Activated CD4-positive, alpha-beta memory T cell treated with anti-CD3 and anti-CD28 coated beads for 36 hours (primary cell): ENCODE measurements at places on chromosomes 13 and 19.

DNA sequence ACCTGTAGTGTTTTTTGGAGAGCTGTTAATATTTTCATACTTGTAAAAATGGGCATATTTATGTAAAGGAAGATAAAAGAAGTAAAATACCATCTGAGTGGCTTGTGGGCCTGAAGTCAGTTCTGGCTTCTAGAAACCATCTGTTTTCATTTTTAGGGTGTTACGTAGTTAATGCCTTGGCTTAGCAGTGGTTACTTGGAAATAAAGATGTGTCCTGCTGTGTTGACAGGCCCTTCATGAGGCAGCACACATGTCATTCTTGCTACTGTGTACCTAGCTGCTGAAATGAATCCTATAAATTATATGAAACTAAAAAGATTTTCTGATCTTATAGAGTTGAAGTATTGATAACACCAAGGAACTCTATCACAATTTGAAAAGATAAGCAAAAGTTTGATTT is 16.0 kb downstream of the ILF3 start:
- no peak for DNase-seq

GRCh38 chr13:83940742-83941141 is 58.5 kb upstream of the SLITRK1 start:
- no peak for DNase-seq

- no peak for DNase-seq
Measured at GRCh38 chr13:73496711-73497110, 437.9 kb downstream of the KLF5 start.

GRCh38 chr19:54532528-54532927 is 29.9 kb downstream of the LAIR2 start:
- DNase-seq = no peak

GRCh38 chr13:19053561-19053960 is 128.1 kb downstream of the TUBA3C start:
- no peak for DNase-seq

GRCh38 chr19:46924874-46925547 is 64.2 kb downstream of the ARHGAP35 start:
- DNase-seq = peak; percentile 58

DNA sequence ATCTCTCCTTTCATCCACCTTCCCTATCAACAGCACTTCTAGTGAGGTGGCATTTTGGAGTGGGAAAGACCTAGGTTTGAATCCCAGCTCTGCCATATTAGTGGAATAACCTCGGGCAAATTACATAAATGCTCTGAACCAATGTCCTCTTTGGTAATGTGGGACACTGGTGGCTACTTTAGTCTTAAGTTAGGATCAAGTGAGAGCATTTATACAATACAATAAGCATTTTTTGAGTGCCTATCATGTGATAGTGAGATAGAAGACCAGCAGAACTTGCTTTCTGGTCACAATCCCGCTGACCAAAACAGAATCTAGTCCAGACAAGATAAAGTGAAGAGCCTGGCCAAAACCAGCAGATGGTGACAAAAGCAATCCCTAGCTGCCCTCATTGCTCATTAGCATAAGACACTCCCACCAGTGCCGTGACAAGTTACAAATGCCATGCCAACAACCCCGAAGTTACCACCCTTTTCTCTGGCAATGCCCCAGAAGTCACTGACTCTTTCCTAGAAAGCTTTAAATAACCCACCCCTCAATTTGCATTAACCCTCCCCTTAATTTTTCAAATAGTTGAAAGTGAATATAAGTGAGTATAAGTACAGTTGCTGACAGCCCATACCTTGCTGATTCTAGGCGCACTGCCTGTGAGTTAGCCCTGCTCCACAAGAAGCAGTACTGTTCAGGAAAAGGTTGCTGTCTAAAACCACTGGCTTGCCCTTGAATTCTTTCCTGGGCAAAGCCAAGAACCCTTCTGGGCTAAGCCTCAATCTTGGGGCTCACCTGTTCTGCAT is 28.9 kb upstream of the KPNA3 start:
- DNase-seq = no peak

- DNase-seq = no peak
Measured at GRCh38 chr19:56217039-56217949, 15.2 kb downstream of the ZSCAN5C start.

- DNase-seq = peak; percentile 40
Measured at GRCh38 chr19:6238256-6238642, 41.5 kb downstream of the MLLT1 start.

- DNase-seq = no peak
Measured at GRCh38 chr13:107057028-107057631, 489.2 kb upstream of the ARGLU1 start.

DNA sequence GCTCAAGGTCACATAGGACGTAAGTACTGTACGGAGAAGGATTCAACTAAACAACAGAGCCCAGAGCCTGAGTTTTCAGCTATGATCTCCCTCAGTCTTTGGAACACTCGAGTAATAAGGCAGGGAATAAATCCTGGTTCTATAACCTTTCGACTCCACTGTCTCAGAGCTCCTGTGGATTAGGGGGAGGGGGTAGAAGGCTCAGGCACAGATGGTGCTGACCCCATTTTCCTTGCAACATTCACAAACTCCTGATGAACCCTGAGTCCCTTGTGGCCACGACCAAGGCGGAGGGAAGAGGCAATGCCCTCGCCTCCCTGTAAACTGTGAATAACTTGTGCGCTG is 21.4 kb downstream of the NOVA2 start:
- DNase-seq = no peak

DNA sequence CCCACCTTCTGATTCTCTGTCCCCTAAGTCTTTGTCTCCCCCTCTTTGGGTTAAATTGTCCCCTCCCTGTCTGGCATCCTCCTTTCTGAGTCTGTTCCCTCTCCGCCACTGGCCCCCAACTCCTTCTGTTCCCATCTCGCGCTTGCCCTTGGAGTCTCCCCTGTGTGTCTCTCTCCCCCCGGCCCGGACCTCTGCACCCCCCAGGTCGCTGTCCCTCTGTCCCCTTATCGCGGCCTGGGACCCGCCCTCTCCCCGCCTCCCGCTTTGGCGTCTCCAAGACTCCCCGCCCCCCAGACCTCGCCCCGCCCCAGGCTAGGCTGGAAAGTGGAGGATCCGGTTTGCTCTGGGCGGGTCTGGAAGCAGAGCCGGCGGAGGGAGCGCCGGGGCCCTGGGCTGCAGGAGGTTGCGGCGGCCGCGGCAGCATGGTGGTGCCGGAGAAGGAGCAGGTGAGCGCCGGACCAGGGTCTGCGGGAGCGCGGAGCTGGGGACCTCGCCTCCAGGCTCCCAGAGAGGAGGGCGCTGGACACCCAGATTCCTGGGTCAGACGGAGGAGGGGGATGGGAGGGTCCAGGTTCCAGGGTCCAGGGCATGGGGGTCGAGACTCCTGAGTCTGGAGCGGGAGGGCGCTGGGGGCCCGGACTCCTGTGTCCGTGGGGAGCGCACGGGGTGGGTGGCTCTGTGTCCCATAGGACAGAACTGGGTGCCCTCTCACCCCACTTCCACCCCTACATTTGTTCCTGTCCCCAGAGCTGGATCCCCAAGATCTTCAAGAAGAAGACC is at the start of gene TRPM4:
TRPM4 (plus strand) TSS at position 348 of the 780 bp plus-strand sequence; CDS start at position 423, 75 bp downstream.
- DNase-seq = peak; percentile 69

DNA sequence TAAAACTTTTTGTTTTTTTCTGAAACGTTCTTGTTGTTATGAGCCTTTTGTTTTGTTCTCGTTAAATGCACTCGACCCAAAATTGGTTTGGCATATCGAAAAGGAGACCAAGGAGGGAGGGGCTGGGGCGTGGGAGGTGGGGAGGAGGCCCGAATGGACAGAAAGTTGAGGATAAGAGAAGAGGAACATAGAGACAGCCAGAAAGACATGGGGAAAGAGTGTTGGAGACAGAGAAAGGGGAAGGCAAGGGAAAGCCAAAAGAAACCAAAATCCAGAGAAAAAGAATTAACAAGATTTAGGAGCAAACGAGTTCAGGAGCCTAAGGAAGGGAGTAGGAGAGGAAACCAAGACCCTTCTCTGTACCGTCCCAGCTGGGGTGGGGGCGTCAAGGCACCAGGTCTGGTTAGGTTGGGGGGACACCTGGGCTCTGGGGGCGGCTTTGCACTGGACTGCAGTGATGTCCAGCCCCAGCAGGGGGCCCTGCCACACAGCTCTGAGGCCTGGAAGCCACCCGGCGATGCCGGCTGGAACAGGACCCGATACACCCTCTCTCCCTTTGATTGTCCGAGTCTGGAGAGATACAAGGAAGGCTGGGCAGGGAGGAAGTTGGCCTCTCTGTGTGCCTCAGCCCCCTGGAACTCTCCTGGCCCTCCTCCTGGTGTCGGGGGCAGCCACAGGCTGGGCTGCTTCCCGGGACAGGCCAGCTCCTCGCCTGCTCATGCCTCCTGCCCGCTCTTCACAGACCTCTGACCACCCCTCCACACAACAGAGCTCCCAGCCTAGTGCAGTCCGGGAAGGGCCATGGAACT is 11.6 kb upstream of the ASF1B start:
- DNase-seq = peak; percentile 73

DNA sequence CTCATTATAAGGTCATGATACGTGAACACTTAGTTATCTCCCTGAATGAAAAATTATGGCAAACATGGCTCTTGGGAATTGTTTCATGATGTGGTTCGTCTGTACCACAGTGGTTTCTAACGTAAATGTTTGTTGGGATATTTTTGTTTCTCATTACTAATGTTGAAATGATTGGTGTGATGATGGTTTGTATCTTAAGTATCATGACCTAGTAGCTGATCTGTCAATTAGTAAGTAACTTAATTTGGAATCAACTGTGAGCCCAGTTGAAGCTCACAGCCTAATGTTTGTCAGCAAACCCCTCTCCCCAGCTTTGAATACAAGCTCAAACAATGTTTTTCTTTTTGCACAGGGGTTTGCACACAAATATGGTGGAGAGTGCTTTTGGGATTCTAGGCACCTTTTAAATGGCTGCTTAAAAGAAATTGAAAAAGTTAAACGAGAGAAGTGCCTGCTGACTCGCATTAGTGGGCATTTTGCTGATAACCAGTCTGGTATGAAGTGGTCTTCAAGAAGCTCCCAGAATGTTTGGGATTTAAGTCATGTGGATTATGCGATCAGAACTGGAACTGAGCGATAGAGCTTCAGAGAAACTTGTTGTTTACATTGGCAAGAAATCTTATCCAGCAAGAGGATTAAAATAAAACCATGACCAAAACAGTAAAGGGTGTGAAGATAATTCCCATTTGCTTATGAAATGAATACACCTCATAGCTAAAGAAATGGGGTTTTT is 68.2 kb downstream of the LMO7 start:
- DNase-seq = no peak

DNA sequence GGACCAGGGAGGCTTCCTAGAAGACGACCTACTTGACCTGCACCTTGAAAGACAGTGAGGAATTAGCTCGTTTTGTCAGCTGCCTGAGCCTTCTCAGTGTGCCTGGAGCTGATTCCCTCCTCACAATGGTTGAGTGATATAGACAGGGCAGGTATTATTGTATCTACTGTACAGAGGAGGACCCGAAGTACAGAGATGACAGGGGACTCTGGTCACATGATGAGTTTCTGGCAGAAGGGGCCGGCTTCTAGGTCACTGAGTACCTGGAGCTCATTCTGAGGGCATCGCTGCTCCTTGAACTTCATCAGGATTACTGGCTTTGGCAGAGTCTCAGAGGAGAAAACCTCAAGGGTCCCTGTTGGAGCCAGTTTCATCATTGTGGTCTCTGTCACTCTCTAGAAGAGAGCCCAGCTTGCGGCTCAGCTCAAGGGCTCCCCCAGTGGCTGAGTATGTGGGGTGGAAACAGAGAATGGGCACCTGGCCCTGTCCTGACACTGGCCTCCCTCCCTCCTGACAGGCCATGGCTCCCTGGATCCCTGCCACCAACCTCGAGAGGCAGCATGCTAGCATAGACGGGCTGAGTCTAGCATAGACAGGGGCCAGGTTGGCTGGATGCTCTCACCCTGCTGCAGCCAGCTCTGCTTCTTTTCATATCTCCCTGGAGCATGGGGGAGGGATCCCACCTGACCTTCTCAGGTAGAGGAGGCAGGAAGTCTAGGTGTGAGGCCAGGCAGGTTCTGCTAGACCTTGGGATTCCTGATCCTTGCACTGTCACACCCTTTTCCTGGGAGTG is 38.7 kb downstream of the NFIX start:
- DNase-seq = peak; percentile 60

DNA sequence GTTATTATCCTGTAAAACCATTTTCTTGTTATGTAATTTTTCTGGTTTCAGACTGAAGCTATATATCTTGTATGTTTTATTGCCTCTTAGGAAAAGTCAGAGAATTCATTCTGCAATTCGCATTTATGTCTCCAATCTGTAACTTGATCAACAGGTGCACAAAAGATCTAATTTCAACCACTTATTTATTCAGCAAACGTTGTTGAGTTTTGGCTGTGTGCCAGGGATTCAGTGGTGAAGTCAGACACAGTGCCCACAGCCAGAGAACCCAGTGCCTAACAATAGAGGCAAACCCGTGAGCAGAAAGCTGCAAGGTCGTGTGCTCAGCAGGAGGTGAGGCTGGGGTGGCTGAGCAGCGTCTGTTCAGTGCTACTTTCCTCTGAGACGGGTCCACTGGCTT is 119.5 kb upstream of the MCF2L start:
- DNase-seq = no peak

- no peak for DNase-seq
Measured at GRCh38 chr19:1272423-1273262, 2.7 kb upstream of the FAM174C start.

DNA sequence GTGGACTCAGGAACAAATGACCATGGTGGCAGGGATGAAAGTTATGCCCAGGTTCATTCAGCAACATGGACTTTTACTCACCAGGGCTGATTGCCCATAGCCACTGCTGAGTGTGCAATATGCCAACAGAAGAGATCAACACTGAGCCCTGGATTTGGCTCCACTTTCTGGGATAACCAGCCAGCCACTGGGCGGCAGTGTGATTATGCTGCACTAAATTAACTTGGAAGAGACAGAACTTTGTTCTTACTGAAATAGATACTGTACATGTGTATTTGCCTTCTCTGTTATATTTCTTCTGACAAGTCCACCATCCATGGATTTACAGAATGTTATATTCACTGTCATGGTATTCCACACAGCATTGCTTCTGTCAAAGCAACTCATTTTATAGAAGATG is 257.4 kb downstream of the TDRD3 start:
- DNase-seq = no peak

GRCh38 chr13:23709536-23709935 is 139.3 kb downstream of the TNFRSF19 start:
- DNase-seq = no peak

GRCh38 chr13:66640231-66640630 is 589.9 kb downstream of the PCDH9 start:
- DNase-seq = no peak

GRCh38 chr19:42155796-42156195 is 23.6 kb upstream of the POU2F2 start:
- no peak for DNase-seq

DNA sequence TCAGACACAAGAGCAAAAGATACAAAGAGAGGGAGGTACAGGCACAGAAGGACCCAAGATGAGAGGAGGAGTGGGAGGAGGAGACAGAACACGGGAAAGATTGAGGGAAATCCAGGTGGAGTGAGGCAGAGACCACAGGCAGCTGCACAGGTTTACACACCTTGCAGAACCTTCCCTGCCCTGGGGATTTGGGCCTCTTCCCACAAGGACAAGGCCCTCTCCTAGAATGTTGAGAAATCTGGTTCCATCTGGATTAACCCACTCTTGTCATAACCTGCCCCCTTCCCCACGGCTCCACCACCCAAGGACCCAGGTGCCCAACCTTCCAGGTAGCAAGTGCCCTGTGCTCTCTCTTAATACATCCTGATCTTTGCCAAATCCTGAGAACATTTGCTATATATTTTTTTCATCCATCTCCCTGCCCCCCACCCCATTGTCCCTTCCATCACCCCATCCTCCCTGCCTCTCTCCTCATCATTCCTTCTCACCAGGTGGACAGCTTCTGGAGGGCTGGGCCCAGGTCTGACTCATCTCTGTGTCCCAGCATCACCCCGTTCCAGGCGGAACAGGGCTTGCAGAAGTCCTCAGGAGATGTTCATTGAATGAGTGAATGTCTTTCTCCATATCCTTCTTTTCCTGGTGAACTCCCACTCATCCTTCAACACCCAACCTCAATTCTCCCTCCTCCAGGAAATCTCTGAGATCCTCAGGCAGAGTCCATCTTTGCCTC is 8.8 kb upstream of the KLK8 start:
- no peak for DNase-seq
